ENCODE measurements at places on chromosomes 11 and 22. TPM values are rescaled to one million over a fixed set of nuclear protein-coding genes. Genes with fewer than 3 reads are reported as not detected.

GRCh38 chr11:131858505-131858904 is 488.1 kb downstream of the NTM start:
- DNase-seq, result no peak

GRCh38 chr11:108906329-108906728 is 241.5 kb downstream of the DDX10 start:
- no peak for DNase-seq

GRCh38 chr11:66359662-66360087 is 11.9 kb downstream of the SLC29A2 start:
- DNase-seq, result no peak

Gene SLC37A2
- 4.3 TPM for total RNA-seq

Gene MAJIN
- total RNA-seq, result not detected

Gene KRTAP5-8
- total RNA-seq, result not detected

GRCh38 chr11:8652140-8652539 is 30.3 kb downstream of the TRIM66 start:
- DNase-seq, result no peak

DNA sequence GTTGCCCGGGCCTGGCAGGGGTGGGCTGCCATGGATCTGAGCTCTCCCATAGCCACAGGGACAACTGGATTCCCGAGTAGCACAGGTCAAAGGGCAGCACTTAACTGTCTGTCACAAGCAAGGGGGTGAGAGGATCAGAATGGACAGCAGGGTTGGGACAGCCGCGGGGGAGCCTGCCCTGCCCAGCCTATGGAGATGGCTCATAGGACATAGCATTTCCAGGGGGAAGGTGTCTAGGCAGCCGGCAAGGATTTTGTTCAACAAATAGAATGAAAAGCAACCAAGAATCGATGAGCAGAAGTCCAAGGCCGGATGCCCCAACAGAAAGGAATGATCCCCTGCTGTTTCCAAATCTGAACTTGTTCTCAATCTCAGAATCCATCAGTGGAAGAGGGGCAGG is 92.9 kb downstream of the RPS6KA4 start:
- DNase-seq, result no peak

Gene CARD16
- 13.0 TPM for total RNA-seq
